GM04503 (cell line): ENCODE measurements at places on chromosomes 5 and 9.

GRCh38 chr5:158979749-158980521 is 119.8 kb downstream of the EBF1 start:
- DNase-seq: no peak

- no peak for DNase-seq
Measured at GRCh38 chr9:90966480-90967144, 165.0 kb downstream of the SYK start.

DNA sequence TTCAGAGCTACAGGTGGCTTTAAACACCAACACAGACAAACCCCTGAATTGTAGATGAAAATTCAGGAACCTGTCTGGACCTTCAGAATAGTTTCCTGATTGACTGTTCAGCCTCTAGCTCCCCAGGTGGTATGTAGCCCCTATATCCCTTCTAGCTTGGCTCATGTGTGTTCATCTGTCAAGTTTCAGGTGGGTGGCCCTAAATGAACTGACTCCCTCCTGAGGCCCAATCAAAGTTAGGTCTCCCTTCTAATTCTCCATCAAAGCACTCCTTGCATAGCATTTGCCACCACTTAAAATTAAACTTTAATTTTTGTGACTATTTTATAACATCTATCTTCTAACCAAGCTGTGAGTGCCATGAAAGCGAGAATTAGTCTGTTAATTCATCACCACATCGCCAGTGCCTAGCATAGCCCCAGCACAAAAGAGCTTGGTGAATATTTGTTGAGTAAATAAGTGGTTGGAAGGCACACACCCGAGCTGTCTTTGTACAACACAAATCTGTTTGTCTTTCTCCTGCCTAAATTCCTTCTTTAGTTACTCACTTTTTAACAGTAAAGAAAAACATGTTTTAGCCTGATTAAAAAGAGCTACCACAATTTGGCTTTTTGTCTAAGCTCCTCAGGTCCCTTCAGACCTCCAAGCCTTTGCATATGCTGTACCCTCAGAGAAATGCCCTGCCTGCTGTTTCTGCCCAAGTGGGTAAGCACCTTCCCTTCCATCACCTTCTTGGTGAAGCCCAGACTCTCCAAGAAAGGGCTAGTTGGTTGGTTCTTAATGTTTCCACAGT is 138.1 kb upstream of the HMHB1 start:
- no peak for DNase-seq

GRCh38 chr5:37543216-37543615 is 164.1 kb downstream of the WDR70 start:
- DNase-seq: no peak

- no peak for DNase-seq
Measured at GRCh38 chr5:173341961-173342430, 13.8 kb upstream of the STC2 start.

DNA sequence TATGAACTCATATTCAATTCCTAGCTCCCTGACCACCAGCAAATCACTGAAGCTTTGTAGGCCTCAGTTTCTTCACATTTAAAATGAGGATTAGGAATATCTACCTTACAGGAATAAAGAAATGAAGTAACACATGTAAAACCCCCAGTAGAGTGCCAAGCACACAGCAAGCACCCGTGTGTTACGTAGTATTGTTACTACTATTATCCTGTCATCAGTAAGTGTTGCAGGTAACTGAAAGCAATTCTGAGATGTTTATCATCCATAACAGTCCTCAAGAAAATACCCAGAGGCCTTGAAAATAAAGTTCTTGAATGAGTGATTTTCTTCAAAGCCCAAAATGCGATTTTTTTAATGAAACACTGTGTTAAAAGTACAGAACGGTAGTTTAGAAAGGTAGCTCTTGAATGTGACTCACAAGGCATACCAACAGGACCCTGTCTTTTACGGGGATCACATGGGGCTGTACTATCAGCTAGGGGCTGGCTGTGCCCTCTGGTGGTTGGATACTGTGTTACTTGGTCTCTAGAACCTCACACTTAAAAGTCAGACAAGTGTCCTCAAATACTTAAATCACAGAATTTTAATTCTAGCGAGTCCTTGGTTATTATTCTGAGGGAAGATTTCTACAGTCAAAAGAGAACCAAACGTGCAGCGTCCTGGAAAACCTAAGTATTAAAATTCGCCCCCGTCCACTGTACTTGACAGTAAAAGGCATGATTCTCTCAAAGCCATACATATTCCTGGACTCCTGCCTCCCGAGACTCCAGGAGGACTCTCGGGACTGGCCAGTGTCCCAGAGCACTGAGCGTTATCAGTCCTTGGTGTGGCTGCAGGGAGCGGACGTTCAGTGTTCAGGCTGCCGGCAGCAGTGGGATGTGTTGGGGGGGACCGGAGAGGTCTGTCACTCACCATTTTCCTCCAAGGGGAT is 725 bp downstream of the NDUFB6 start:
- no peak for DNase-seq

- DNase-seq: no peak
Measured at GRCh38 chr9:122788831-122789230, at the start of gene OR5C1. Gene OR5C1, plus strand, starts transcription at chr9:122788933. Its CDS starts 0 bp downstream, at chr9:122788933.

DNA sequence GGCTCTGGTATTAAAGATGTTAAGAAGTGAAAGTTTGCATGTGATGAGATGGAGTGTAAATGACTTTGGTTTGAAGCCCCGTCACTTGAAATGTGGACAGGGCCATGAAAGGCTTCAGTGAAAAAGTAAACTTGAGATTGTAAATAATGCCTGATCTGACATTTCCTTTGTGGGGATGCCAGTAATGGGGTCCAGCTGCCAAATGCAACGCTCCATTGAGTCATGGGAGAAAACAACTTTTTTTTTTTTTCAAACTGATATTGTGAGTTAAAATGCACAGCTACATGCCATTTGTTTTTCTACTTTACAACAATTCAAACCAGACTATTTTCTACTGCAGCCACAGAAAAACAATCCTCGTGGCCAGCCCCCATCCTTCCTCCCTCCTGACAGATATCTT is 327.0 kb upstream of the TNC start:
- no peak for DNase-seq

DNA sequence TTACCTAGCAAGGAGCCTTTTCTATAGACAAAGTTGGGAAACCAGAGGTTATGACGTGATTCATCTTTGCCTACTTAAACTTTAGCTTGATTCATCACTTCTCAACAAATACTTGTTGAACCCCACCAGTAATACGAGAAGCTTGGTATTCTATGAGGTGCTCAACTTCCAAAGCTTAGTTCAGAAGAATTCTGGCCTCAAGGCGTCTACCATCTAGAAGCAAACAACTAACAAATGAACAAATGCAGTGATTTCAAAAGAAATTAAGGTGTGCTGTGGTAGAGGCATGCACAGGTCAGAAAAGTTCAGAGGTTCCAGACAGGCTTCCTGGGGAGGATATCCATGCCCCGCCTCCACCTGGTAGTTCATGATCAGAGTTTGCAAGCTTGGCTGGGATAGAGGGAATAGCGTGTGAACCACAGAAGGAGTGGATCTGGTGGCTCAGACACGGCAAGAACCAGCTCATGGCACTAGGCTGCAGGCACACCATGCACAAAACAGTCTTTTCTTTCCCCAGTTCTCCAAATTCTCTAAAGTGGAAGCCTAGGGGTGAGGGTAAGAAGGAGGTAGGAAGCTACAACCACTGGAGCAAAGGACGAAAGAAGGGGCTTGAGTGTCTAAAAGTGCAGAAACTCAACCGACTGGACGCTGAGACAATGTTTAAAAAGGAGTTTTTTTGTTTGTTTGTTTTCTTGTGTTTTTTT is 473.0 kb downstream of the RAB3C start:
- no peak for DNase-seq

DNA sequence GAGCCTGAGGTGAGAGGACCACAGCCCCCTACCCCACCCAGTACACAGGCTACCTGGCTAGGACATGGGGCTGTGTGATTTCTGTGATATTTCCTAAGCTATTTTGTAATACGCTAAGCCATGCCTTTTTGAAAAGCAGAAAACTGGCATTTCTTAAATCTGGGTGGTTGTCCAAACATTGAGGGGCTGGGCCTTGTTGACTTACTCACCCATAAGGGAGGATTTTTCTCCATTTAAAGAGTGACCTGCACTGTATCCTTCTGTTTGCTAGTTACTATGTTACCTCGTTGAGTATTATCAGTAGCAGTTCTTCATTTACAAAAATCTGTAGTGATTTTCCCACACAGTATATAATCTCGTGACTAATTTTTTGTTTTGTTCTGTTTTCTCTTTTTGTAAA is 117.5 kb upstream of the OTULINL start:
- DNase-seq: no peak

- no peak for DNase-seq
Measured at GRCh38 chr5:83118976-83119375, 41.6 kb downstream of the XRCC4 start.

- no peak for DNase-seq
Measured at GRCh38 chr5:54991416-54991815, 6.0 kb upstream of the ESM1 start.

DNA sequence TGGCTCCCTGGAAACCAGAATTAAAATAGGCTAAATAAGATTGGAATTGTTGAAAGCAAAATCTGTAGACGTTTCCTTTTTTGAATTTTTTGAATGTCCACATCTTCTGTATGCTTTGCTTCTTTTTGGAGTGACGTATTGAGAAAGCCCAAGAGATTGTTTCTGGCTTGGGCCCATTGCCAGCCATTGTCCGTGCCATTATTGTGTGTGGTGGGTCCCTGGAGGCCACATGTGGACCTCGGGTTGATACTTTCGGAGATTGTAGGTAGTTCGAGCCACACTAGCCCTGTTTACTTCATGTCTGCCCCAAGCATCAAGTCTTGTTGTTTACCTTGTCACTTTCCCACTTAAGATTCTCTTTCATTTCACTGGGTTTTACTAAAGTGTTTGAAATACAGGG is 106.0 kb downstream of the PALM2AKAP2 start:
- no peak for DNase-seq

- DNase-seq: no peak
Measured at GRCh38 chr5:39775797-39776365, 351.1 kb upstream of the DAB2 start.

GRCh38 chr9:137319739-137320551 is 17.9 kb upstream of the NRARP start:
- no peak for DNase-seq

- no peak for DNase-seq
Measured at GRCh38 chr9:132575811-132576210, 6.6 kb upstream of the BARHL1 start.

- DNase-seq: no peak
Measured at GRCh38 chr9:631596-631995, 209.9 kb upstream of the DMRT1 start.

DNA sequence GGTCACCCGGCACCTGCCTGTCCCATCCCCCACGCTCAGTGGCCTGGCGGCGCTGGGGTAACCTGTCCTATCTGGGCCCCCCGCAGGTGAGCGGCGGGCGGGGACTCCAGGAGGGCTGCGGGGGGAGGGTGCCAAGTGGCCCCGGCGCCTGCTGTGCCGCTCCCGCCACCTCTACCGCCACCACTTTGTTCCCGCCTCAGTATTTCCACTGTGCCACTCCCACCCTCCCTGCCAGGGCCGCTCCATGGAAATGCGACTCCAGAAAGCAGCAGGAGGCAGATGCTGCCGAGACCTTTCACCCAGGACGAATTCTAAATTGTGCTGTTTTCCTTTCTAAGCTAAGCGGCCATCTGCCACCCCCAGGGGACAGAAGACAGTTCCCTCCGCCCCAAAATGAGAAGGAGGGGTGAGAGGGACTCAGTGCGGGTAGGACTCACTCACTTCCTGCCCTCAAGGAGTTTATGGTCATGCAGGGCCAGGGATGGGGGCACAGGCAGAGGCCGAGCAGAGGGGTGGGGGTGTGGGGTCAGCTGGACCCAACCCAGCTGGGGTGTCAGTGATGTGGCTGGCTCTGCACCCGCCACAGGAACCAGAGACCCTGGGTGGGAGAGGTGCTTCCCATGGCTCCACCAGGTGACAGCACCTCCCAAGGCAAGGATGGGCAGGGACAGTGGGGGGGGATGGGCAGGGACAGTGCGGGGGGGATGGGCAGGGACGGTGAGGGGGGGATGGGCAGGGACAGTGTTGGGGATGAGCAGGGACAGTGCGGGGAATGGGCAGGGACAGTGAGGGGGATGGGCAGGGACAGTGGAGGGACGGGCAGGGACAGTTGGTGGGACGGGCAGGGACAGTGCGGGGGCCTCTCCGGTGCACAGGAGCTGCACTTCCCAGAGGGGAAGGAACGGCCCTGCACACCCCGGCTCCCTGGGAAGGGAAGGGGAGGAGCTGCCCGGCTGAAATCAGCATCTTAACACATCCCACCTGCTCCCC is 17.8 kb downstream of the NOTCH1 start:
- DNase-seq: no peak

DNA sequence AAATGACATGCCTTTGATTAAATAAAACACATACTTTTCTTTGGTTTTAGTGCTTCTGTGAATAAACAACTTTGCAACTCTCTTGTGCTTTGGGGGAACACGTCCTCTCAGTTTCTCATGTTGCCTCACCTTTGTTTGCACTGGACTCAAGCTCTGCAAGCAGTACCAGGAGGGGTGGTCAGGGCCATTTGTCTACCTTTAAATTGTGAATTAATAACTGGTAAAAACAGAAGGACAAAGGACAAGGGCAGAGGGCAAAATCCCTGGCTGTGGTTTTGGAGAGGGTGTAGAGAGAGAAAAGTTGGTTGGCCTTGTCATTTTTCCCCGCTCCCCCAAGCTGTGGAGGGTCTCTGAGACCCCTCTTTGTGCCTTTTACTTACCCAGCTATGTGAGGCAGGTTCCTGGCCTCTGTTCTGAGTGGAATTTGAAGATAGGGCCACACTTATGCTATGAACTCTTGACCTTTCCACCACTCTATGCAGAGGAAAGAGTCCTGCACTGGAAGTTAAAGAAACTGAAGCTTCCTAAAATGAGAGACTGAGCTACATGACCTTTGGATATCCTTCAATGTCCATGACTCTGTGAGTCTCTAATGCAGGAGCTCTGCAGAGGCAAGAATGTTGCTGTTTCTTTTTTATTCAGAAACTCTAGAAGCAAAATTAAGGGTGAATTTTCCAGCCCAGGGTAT is 55.1 kb upstream of the MOCS2 start:
- DNase-seq: no peak

- DNase-seq: no peak
Measured at GRCh38 chr9:38153152-38153909, 84.3 kb upstream of the SHB start.

DNA sequence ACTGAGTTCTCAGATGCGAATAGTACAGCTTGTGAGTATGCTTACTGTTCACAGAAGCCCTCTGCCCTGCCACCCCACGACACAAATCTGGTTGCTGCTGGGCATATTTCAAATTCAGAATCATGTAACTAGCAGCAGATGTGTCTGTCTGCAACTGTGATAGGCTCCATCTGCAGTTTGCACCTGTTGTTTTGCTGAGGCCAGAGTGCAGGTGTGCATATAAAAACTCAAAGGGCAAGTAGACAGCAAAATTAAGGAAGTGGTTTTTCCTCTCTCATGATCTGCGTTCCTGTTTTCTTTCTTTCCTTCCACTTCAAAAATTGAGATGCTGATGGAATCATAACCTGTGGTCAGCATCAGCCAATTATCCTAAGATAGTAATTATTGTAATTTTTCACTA is 1000.5 kb downstream of the PTPRD start:
- no peak for DNase-seq

- no peak for DNase-seq
Measured at GRCh38 chr5:113271015-113271414, 163.8 kb downstream of the TSSK1B start.
